Inflammatory macrophage treated with lipopolysaccharide for 1 hour (primary cell): ENCODE measurements at places on chromosomes 4 and X.

GRCh38 chrX:119622356-119623232, 16.4 kb upstream of the NKRF start:
- no peak for DNase-seq

- no peak for DNase-seq
Observed at GRCh38 chr4:110020139-110020538, 107.5 kb downstream of the EGF start.

- DNase-seq = no peak
Observed at GRCh38 chr4:144732584-144733428, 86.8 kb downstream of the HHIP start.

DNA sequence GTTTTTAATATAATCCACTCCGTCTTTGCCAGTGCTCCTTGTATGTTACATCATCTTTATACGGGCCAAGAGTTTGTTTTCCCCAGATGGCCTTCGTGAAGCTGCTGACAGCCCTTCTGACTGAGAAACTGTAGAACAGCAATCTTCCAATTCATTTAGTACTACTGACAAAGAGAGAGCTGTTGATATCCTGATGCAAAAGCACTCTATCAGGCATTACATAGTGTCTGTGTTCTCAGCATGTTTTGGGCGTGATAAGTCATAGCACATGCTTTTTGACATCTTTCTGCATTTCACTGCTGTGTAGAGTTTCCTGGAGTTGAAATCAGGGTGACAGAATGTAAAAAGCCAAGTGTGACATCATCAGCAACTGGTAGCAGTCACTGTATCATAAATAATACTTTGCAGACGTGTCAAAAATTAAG, 746.3 kb upstream of the FAM241A start:
- no peak for DNase-seq

GRCh38 chr4:152257601-152258066, 278.3 kb downstream of the FBXW7 start:
- no peak for DNase-seq

- no peak for DNase-seq
Observed at GRCh38 chrX:148229801-148230303, 248.7 kb downstream of the FMR1NB start.

- DNase-seq = no peak
Observed at GRCh38 chrX:40156470-40157227, 58.9 kb upstream of the BCOR start.

GRCh38 chr4:133095591-133095990, 53.5 kb upstream of the PCDH10 start:
- DNase-seq = no peak

DNA sequence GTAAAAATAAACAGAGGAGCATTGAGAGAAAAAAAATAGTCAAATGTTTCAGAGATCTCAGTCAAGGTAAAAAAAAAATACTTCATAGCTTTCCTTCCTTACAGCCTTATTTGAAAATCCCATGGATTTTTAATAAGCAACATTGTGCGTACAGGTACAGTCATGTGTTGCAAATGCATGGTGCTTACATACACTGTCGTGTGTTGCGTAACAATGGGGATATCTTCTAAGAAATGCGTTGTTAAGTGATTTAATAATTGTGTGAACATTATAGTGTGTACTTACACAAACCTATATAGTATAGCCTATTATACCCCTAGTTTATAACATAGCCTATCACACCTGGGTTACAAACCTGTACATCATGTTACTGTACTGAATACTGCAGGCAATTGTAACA, 172.0 kb downstream of the UGT8 start:
- DNase-seq = no peak

GRCh38 chrX:113759422-113759821, 824.5 kb upstream of the HTR2C start:
- no peak for DNase-seq

DNA sequence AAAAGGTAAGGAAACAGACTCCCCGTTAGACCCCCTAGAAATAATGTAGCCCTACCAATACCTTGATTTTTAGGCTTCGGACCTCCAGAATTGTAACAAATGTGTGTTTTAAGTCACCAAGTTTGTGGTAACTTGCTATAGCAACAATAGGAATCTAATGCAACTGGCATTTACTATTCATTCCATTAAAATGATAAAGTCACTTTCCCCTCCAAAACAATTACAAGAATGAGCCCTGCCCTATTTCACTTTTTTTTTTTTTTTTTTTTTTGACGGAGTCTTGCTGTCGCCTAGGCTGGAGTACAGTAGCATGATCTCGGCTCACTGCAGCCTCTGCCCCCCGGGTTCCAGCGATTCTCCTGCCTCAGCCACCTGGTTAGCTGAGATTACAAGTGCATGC, 3.5 kb upstream of the DDX60L start:
- DNase-seq = no peak

- no peak for DNase-seq
Observed at GRCh38 chr4:56612282-56612681, 68.8 kb downstream of the HOPX start.

GRCh38 chr4:25865586-25865985, 2.8 kb upstream of the SEL1L3 start:
- no peak for DNase-seq

GRCh38 chrX:84188320-84188834, 378 bp upstream of the RPS6KA6 start:
- no peak for DNase-seq

DNA sequence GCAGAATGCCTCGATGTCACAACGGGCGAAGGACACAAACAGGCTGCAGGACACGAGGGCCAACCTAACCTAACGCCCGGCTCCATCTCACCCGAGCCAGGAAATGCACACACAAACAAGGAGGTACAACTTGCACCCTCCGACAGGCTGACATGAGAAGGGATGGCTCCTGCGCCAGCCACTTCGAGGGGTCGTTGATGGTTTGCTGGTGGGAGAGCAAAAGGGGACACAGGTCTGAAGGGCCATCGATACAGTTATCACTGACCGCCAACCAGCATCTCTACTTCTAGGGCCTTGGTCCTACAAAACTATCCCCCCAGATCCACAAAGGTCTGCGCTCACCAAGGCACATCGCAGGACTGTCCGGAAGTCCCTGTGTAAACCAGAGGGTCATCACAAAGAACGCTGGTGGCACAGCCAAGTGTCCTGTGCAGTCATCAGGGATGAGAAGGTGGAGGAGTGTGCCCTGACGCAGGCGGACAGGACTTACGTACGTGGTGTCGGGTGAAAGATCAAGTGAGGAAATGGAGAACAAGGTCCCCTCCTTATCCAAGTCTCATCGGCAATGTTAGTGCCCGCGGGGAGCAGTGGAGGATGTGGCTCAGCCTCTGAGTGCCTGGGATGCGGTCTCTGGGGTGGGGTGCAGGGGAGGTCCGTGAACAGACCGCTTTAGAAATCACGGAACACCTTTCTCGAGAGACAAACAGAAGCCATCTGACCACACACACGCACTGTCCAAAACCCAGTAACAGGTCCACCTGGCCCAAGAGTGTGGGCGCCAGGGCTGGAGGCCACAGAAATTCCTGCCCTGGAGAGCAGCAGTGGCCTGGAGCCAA, 7.0 kb downstream of the MXD4 start:
- no peak for DNase-seq

- DNase-seq = no peak
Observed at GRCh38 chrX:141989134-141989533, 85.4 kb downstream of the MAGEC1 start.

GRCh38 chr4:141730805-141731204, 94.4 kb downstream of the IL15 start:
- no peak for DNase-seq

- no peak for DNase-seq
Observed at GRCh38 chr4:8874896-8875680, 3.4 kb upstream of the HMX1 start.

DNA sequence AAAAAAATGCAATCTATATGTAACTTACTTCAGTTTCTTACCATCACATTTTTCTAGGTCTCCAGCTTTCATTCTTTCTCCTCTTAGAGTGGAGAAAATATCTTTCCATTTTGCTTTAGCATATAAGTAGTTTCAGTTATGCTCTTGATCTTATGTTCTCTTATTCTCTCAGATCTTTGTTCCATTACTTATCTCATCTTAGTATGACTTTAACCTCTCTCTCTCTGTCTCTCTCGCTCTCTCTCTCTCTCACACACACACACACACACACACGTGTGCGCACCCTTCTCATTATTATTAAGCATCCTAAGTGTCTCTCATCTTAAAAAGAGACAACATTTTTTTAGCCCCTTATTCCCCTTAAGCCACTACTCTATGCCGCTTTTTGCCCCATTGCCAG, 92.8 kb downstream of the FAAH2 start:
- no peak for DNase-seq

DNA sequence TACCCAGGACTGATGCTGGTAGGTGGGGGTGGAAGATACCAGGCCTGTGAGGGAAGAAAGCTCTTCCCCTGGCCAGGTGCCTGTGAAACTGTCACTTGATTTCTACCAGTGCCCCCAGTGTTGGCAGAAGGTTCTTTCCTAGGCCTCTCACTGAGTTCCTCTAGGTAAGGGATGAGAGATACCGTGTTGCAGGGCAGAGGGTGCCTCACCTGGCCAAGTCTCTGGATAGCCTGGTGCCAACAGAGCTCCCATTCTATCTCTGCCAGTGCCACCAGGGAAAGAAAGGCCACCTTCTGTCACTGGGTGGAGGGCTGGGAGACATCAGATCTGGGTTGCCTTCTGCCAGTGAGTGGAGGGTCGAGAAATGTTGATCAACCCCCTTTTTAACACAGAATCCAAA, 94.1 kb downstream of the RTL5 start:
- DNase-seq = no peak

DNA sequence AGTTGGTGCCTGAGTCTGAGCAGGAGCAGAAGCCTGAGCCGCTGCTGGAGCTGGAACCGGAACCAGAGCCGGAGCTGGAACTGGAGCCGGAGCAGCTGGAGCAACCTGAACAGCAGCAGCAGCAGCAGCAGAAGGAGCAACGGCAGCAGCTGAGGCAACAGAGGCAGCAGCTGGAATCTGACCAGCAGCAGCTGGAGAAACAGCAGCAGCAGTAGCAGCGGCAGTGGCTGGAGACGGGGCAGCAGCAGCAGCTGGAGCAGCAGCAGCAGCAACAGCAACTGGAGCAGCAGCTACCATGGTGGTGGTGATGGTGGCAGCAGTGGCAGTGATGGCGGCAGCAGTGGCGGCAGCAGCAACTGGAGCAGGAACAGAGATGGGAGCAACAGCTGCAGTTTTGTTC, 61.5 kb downstream of the AMOT start:
- DNase-seq = no peak

DNA sequence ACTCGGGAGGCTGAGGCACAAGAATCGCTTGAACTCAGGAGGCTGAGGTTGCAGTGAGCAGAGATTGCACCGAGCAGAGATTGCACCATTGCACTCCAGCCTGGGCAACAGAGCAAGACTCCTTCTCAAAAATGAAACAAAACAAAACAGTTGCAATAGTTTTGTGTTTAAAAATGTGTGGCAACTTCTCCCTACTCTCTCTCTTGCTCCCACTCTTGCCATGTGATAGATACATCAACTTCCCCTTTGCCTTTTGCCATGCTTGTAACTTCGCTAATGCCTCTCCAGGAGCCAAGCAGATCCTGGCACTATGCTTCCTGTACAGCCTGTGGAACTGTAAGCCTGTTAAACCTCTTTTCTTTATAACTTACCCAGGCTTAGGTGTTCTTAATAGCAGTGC, 52.5 kb upstream of the INTU start:
- peak; percentile 57 for DNase-seq

- DNase-seq = no peak
Observed at GRCh38 chr4:172305698-172306097, 492.5 kb downstream of the GALNTL6 start.

DNA sequence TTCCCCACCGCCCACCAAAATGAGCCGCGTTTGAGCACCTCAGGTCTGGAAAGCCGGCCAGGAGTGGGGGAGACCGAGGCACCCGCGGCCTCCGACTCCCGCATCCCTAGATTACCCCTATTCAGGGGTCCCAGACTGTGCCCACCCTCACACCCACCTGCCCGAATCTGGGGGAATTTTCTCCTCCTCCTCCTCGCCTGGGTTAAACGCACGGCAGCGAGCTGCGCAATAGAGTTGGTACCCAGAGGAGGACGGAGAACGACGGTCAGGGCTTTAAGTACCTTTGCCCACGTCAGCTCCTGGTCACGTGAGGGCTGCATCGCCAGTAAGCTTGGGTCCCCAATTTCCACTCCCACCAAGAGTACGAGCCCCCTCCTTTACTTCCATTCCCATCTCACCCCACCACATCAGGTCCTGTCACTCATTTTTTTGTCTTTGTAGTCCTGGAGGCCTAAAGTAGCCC, at the start of gene ARMCX2:
ARMCX2 (minus strand) TSS at position 250 of the 463 bp plus-strand sequence. CDS start 2,262 bp downstream, outside the sequence.
- DNase-seq = no peak

GRCh38 chr4:100075056-100075455, 115.2 kb downstream of the DDIT4L start:
- DNase-seq = no peak

DNA sequence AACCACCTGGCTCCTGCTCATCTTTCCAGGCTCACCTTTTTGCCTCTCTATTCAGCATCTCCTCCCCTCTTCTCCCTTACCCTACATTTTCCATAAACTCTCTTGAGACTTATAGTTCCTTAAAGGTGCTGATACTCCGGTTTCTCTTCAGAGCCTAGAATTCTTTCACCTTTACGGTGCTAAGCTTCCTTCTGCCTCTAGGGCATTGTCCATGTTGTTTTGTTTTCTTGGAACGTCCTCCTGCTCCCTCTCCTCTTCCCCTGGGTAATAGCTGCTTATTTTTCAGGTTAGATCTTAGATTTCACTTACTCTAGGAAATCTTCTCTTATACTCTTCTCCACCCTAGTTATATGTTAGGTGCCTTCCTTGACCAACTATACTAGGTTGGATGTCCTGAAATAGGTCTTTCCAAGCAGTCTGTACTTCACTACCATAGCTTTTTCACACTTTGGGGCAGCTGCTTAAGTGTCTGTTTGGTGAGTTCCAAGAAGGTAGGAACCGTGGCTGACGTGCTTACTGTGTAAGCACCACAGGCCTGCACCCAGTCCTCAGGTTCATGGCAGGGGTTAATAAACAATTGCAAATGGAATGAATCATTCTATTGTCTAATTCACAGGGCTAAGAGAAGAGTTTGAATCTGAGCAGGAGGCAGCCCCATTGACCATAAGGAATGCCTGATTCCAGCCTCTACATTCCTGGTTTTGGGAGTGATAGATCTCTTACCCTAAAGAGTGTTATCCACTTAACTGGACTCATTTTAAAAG, 227.5 kb downstream of the MGST2 start:
- DNase-seq = no peak

DNA sequence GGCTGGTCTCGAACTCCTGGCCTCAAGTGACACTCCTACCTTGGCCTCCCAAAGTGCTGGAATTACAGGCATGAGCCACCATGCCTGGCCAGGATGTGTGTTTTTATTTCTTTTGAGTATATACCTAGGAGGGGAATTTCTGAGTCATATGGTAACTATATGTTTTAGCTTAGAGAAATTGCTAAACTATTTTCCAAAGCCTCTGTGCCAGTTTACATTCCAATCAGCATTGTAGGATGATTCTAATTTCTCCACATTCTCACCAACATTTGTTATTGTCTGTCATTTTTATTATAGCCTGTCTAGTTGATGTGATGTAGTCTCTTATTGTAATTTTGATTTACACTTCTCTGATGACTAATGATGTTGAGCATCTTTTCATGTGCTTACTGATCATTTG, 1576.0 kb downstream of the RPA4 start:
- DNase-seq = no peak

GRCh38 chr4:83132065-83132464, 17.5 kb upstream of the PLAC8 start:
- DNase-seq = no peak
